ENCODE measurements at places on chromosomes 11 and 22.

GRCh38 chr11:116605543-116606459, 167.0 kb downstream of the BUD13 start:
- peak; percentile 95 for DNase-seq

GRCh38 chr22:21735200-21736083, at the start of gene YPEL1:
Gene YPEL1, minus strand, starts transcription at chr22:21735794. Its CDS starts 25,050 bp downstream, at chr22:21710744.
- DNase-seq, result peak; percentile 97

- DNase-seq, result peak; percentile 52
Measured at GRCh38 chr22:46878191-46878948, 115.9 kb downstream of the TBC1D22A start.

DNA sequence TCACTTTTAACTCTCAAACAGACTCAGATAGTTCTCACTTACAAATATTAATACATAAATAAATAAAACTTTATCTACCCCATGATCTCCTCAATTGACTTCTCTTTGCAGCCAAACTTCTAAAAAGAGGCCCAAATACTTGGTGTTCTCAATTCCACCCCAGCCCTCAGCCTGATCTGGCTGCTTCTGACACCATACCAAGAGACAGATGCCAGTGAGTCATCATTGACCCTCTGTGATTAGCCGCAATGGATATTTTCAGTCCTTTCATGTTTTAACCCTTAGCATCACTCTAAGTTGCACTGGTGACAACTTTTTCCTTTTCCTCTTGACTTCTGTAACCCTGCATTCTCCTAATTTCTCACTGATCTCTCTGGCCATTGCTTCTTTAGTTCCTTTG, 184.1 kb upstream of the ARHGAP20 start:
- no peak for DNase-seq

DNA sequence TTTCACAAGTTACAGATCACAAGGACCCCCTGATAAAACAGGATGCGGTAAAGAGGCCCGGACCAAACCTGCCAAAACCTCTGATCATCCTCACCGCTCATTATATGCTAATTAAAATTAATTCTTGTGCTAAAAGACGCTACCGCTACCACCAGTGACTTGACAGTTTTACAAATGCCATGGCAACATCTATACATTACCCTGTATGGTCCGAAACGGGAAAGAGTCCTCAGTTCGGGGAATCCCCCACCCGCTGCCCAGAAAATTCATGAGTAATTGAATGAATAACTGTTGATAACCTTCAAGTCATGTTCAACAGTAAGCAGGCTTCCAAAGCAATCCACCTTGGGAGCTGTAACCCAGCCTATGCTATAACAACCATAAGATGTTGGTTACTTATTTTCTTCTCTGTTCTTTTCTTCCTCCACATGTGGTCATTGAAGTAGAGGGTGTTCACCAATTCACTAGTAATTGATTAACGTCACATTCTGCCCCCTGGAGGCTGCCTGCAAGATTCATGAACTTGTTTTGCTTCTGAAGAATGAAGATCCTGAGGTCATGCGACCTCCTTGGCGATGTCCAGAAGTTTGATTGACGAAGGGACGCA, 20.6 kb downstream of the APOBEC3H start:
- DNase-seq, result peak; percentile 85

DNA sequence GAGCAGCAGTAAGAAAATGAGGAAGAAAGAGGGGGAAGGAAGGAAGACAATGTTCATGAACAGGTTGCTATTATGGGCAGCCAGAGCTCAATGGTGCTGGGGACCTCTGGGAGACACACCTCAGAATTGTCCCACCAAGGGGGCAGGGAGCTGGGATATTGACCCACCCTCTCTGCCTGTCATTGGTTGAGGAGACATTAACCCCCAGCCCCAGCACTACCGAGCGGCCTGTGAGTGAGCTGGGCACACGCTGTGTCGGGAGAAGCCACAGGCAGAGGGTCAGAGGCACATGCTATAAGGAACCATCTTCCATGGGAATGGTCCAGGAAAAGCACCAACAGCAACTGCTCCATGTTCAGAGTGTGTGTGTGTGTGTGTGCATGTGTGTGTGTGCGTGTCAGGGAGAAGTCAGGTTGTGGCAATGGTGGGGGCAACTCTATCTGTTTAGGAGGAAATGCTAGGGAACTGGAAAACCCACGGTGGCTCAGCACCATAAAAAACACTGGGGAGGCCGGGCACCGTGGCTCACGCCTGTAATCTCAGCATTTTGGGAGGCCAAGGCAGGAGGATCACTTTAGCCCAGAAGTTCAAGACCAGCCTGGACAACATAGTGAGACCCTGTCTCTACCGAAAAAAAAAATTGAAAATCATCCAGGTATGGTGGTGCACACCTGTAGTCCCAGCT, 49.2 kb downstream of the CD6 start:
- no peak for DNase-seq

DNA sequence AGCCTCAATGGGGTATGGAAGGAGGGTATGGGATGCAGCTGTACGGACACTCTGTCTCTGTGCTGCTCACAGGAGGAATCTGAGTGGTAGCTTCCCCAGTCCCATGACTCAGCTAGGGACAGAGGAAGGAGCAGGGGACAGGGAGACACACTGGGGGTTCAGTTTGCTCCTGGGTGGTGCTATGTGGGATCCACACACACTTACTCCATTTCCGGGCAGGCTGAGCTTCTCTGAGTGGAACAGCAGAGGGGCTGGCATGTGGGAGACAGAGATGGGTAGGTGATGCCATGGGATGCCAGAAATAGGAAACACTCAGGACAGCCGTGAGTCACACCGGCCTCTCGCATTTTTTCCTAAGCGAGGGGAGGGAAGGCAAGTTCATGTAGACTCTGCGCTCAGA, 59.2 kb upstream of the KIRREL3 start:
- no peak for DNase-seq

DNA sequence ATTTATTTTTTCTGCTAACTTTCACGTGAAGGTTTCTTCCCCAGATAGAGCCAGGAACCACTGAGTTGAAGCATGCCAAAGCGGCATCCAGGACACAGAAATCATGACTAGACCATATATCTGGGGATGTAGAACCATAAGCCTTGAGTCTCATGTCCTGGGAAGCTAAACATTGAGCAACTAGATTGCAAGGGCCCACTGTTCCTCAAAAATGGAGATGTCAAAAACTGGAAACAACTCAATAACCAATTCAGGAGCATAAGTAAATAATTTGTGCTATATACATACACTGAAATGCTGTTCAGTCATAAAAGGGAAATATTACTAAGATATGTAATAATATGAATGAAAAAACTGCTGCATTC, 29.0 kb upstream of the CARD16 start:
- no peak for DNase-seq

DNA sequence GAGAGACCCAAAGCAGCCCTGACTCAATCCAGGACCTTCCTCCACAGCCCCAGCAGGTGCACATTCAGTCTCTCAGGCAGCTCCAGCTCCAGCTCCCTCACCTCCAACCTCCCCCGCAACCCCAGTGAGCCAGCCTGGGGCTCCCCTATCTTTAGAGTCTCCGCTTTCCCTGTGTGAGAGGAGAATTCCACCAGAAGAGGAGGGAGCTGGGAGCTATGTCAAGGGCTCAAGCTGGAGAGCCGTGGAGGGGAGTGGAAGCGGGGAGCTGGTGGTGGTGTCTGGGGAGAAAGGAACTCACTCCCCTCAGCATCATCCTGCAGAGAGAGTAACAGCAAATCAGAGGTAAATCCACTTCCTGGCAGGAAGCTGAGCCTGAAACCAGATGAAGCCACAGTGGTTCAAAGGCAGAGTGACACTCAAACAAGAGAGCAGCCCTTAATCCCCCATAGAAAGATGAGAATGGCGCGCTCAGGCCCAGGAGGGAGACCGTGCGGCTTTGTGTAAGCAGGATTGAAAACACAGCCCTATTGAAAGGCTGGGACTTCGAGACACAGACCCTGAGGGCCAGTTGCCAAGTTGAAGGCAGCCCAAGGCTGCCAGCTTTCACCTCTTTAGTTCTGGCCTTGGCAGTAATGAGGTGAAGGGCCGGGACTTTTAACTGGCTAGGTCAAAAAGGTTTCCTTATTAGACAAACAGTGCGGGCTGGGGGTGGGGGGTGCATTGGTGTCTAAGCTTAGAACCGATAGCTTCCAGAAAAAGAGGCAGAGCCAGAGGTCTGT, 21.4 kb upstream of the CDON start:
- no peak for DNase-seq

DNA sequence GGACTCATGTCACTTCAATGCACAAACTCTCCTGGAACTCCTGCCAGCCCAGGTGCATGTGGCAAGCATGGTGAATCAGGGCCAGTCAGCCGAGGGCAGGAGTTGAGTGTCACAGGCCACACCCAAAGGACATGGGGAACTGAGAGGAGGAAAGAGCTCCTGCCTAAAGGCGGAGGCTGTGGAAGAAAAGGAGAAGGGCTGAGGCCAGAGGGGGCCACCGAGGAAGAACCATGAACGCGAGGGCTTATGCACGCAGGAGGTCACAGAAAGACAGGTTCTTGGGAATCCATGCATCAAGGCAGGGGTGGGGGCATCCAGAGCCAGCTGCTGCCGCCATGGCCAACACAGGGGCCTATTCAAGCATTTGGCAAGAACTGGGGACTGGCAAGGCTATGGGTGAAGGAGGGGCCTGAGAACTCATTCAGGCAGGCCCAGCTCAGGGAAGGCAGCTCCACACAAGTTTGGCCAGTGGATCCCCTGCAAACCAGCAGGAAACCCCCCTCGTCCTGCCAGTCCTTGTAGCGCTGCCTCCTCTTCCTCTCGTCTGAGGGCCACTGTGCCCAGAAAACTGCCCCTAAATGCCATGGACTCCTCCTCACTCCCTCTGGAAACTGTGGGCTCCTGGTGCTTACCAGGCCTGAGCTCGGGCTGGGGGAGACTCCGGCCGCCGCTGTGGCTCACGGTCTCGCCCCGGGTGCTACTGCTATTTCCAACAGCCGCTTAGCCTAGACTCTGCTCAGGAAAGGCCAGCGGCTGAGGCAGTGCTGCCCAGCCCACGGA, 15.4 kb downstream of the PPM1F start:
- no peak for DNase-seq

GRCh38 chr22:35307892-35308291, 8.2 kb downstream of the TOM1 start:
- no peak for DNase-seq

GRCh38 chr11:66393954-66394353, 22.4 kb upstream of the SLC29A2 start:
- no peak for DNase-seq

- DNase-seq, result peak; percentile 67
Measured at GRCh38 chr11:3093281-3094191, 36.3 kb upstream of the CARS1 start.

DNA sequence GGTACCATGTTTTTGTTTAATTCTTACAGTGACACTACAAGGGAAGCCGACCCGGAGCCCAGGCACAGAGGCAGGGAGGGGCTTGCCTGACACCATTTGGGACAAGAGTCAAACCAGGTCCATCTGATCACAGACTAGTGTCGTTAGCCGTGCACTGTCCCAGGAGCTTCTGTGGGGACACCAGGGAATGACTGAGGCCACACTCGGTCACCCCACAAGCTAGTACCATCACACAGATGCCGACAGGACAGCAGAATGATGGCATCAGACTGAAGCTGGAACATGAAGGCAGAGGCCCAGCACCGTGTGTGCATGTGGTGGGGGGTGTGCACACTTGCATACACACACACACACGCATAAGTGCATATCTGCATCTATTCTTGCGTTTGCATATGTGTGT, 61.5 kb upstream of the NECTIN1 start:
- no peak for DNase-seq

GRCh38 chr11:66492161-66492865, 12.1 kb downstream of the DPP3 start:
- DNase-seq, result no peak

- DNase-seq, result no peak
Measured at GRCh38 chr11:132590986-132591385, 941.3 kb downstream of the OPCML start.

DNA sequence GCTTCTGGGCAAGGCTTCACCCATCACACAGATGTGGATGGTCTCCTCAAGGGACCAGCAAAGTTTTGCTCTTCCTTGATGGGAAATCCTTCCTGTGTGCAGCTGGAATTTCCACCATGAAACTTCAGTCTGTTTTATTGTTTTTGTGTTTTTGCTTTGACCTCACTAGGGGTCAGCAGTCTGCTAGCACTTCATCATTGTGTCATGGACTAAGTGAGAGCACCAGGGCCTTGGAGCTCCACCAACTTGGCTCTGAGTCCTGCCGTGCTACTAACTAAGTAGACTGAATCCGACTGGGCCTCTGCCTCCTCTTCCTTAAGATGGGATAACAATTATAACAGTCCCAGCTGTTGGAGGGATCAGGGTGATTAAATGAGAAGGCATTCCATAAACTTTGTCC, 305.8 kb upstream of the NCAM1 start:
- DNase-seq, result no peak

DNA sequence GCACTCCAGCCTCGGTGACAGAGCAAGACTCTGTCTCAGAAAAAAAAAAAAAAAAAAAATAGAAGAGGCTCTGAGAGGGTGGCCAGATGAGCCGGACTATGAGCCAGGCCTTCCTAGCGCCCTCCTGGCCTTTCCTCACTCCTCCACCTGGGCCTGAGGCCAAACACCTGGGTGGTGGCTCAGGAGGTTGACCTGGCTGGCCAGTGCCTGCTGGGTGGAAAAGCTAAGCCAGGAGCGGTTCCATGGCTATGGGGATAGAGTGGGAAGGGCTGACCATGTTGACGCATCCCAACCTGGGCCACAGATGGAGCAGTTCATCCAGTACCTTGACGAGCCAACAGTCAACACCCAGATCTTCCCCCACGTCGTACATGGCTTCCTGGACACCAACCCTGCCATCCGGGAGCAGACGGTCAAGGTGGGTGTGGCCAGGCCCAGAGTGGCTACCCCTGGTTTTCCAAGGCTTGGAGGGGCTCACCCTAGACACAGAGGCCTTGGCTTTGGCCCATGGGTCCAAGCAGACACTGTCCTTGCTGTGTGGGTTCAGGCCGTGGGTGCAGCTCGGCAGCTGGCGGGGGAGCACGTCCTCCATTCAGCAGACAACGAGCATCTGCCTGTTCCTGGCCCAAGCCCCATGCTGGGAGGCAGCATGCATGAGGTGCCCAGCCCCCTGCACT, 7.6 kb downstream of the SCYL1 start:
- DNase-seq, result no peak

- peak; percentile 97 for DNase-seq
Measured at GRCh38 chr11:12680246-12680939, 6.2 kb downstream of the TEAD1 start.

DNA sequence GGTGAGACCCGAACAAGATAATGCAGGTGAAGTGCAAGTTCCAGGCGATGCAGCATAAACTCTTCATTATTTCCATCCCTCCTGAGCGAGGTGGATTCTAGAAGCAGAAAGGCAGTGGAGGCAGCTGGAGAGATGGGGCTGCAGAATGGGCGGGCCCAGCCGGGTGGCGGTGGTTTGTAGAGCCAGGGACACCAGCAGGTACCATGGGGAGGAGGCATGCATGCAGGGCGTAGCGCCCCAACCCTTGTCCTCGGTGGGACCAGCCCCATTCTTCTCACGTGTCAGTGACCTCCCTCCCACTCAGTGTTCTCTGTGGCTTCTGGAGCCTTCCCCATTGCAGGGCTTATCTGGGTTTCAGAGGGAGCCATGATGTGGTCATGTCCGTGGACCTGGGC, 38.0 kb downstream of the MPPED1 start:
- DNase-seq, result no peak

GRCh38 chr22:45777046-45777851, 105.6 kb downstream of the ATXN10 start:
- DNase-seq, result no peak

Measured in GM23338 (cell line).